Stimulated activated CD8-positive, alpha-beta memory T cell treated with anti-CD3 and anti-CD28 coated beads, Interleukin-15, amount 100 ng/mL, for 1 hour (primary cell): ENCODE measurements at places on chromosomes 4 and X.

DNA sequence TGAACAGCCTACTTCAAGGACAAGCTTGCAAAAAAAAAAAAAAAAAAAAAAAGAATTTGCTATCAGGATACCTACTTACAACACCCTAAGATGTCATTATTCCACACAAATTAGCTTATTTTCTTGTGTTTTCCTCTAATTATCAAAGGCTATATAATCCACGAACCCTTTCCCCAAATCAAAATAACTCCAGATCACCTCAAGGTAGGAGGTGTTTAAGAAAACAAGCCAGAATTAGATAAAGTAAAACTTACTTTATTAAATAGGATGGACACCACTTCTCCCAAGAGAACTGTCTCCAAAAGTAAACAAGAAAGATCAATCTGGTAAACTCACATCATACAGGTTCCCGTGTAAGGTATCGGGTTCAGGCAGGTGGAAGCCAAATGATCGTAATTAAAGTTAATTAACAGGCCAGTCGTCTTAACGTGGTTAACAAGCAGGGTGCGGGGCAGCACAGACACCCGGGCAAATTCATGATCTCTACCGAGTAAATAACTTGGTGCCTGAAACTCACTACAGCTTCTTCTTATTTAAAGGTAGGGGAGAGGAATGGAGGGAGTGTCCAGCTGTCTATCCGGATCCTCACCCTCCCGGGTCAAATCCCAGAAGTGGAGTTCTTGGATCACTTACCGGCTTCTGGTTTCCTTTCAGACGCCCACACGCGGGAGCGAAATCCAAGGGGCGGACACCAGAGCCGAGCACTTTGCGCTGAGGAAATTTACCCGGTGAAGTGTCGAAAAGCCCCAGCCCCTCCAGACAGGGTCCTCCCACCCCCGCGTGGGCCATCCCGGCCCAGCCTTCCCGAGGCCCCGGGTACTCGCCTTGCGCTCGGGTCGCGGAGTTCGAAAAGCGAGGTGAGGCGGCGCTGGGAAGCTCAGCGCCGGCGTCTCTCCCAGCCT, 708 bp downstream of the ARAP2 start:
- no peak for DNase-seq

DNA sequence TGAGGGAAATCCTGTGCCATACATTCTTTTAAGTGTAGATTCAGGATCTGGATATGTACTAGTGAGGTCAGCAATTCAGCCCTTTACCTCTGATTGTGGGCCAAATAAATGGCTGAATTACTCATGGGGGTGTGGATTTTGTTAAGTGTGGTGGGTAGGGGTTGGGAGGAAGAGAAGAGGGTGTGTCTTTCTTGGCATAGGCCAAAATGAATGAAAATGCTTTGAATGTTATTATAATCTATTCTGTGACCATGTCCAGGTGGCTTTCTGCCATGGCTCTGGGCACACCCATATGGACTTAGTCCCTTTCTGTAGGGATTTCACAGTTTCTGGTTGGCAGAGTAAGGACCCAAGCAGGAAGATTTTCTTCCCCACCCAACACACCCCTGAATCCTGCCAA, 244.3 kb downstream of the CBR4 start:
- DNase-seq = no peak

DNA sequence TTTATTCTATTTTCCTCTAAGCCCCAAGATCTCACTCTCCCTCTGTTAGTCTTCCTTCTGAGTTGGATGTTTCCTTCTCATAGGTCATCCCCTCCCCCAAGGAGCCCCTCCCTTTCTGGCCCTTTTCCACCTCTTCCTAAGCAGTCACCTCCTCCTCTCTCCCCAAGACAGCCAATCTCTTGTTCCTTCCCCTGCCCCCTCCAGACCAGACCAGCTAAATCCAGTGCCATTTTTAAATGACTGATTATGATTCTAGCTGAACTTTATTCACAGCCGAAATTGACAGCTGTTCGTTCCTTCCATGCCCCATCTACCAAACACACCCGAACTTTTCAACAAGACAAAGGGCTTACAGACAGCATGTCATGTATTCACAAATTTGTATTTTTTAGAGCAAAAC, 1.9 kb downstream of the SPIN2A start:
- no peak for DNase-seq

GRCh38 chr4:73844345-73844744, 7.9 kb downstream of the CXCL6 start:
- no peak for DNase-seq

- DNase-seq = no peak
These were observed 38.7 kb upstream of the LPAR4 start for GRCh38 chrX:78708816-78709215.

DNA sequence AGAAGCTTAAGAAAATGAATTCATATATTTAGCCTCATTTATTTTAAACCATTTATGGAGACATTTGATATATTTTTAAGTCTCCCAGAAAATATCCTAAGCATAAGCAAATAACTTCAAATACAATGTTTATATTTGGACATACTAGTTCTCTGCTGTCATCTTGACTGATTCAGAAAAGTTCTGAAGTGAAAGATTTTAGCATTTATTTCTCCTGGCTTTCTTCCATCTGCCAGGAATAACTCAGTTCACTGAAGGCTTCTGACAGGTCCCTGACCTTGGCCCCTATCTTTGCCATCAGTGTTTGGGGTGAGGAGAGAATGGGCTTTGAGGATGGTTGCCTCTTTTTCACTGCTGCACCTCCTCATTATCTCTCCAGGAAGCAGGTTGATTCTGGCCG, 115.7 kb downstream of the SLIT2 start:
- no peak for DNase-seq
